Airway epithelial cell (primary cell): ENCODE measurements at places on chromosomes 11 and 22. TPM values are rescaled to one million over a fixed set of nuclear protein-coding genes. Genes with fewer than 3 reads are reported as not detected.

FOXRED1 gene
- 16.1 and 31.8 TPM in 2 replicates for total RNA-seq

FGF19 gene
- total RNA-seq: not detected in 2 replicates

KRTAP5-1 gene
- not detected in 2 replicates for total RNA-seq

GPHA2 gene
- total RNA-seq: not detected in 2 replicates

OR8G1 gene
- total RNA-seq: not detected in 2 replicates

IGLL5 gene
- not detected in 2 replicates for total RNA-seq

MPZL3 gene
- 16.5 and 20.0 TPM in 2 replicates for total RNA-seq

APIP gene
- 19.7 and 25.2 TPM in 2 replicates for total RNA-seq

MGAT3 gene
- total RNA-seq: 0.37 and 0.85 TPM in 2 replicates

LGR4 gene
- 41.8 and 45.8 TPM in 2 replicates for total RNA-seq

FAR1 gene
- total RNA-seq: 44.6 and 48.1 TPM in 2 replicates

RCN1 gene
- total RNA-seq: 33.3 and 39.4 TPM in 2 replicates

TMEM126B gene
- total RNA-seq: 43.1 and 61.4 TPM in 2 replicates

BATF2 gene
- total RNA-seq: 0.09 TPM in 1 of 2 replicates, not detected in the other

OR51B5 gene
- total RNA-seq: not detected in 2 replicates
